ENCODE measurements at places on chromosomes 1 and 21.

- peak; percentile 61 for DNase-seq
These were observed 39.6 kb downstream of the NUF2 start for GRCh38 chr1:163361123-163361934.

GRCh38 chr1:221840511-221841243 lies 98.8 kb upstream of the DUSP10 start:
- DNase-seq = peak; percentile 28

DNA sequence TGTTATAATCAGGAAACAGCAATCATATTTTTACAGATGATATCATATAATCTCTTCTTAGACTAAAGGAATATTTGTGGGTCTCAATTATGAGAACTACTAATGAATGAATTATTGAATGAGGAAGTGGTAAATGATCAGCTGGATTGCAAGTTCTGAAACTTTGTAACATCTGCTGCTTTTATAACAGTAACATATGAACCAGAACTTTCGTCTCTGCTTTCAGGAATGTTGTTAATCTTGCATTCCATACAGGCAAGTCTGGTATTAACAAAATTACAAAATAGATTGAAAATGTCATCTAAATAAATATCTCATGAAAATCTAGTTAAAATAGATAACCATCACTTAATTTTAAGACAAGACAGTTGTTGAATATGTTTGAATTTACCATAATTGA lies 110.5 kb upstream of the COL11A1 start:
- no peak for DNase-seq

- DNase-seq = no peak
These were observed 1.3 kb downstream of the JAM2 start for GRCh38 chr21:25640202-25640942.

DNA sequence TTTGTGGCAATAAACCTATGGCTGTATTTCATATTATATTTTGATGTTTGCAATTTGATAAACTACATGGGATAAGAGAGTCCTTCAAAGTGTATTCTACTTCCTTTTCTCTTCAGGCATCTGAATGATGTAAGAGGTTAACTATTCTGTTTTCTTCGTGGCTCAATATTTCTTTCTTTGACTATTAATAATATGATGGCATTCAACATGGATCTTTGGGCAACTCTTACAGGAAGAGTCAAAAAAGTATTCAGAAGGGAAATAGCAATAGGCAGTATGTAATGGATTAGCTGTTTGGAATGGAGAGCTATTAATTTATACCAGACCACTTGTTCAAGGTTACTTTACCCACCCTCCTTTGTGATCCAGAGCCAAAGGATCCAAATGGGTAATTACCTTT lies 74.4 kb downstream of the HMCN1 start:
- DNase-seq = no peak

- no peak for DNase-seq
These were observed 12.0 kb downstream of the PROK1 start for GRCh38 chr1:110462964-110463363.

DNA sequence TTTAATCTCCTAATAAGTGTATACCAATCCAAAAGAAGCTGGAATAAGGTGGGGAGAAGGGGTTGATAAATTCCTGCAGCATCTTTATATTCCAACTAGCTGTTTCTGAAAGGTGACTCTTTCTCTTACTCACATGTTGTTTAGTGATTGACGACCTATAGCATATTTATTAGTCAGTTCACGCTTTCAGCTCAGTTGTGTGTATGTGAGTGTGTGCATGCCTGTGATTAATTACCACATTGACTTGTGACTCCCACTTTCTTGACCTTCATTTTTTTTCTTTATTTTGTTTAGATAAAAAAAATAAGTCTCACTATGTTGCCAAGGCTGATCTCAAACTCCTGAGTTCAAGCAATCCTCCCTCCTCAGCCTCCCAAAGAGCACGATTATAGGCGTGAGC lies 44.4 kb downstream of the ATP2B4 start:
- no peak for DNase-seq

DNA sequence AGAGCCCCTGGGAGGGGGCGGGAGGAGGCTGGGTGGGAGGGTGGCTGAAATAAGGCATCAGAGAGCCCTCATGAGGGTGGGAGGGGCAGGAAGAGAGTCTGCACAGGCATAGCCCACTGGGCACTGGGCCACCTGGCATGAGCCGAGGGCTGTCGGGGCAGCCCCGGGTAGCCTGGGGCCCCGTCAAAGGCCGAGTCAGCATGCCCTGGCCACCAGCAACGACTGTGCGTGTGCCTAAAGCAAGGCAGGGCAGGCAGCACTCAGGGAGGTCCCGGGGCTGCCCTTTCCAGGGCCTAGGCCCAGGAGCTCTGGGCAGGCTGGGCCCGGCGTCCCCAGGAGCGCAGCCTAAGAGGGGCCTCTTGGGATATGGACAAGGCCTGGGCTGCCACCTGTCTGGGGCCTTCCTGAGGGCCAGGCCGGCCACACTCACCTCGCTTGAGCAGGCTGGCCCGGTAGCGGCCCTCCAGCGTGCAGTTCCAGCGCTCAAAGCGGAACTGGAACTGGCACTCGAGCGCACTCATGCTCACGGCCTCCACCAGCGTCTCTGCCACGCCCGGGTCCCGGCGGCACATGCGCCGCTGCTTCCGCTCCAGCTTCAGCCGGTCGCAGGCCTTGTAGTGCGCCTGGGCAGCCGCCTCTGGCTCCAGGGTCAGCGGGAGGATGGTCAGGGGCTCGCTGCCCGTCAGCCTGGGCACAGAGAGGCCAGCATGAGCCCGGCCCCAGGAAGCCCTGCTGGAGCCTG lies 22.7 kb downstream of the WNT9A start:
- no peak for DNase-seq

DNA sequence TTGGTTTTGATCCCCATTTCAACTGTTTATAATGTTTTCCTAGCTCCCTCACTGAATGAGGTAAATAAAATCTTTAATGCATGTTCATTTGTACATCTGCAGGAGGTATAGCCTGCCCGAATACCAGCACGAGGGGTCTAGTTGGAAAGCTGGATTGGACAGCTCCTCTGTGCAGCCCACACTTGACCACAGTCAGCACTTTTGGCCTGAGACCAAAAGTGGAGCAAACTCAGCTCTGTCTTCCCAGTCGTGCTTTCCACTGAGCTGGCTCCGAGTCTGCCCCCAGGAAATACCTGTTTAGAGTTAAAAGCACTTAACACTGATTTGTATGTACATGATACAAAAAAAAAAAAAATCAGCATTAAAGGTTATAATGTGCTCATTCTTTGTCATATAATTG lies 224.4 kb downstream of the DSCAM start:
- DNase-seq = peak; percentile 19

GRCh38 chr1:109513110-109513710 lies 3.7 kb upstream of the AMIGO1 start:
- DNase-seq = no peak

- DNase-seq = no peak
These were observed 299.2 kb downstream of the SRGAP2C start for GRCh38 chr1:121483961-121484424.

- DNase-seq = no peak
These were observed 32.5 kb downstream of the PKNOX1 start for GRCh38 chr21:43006874-43007208.

DNA sequence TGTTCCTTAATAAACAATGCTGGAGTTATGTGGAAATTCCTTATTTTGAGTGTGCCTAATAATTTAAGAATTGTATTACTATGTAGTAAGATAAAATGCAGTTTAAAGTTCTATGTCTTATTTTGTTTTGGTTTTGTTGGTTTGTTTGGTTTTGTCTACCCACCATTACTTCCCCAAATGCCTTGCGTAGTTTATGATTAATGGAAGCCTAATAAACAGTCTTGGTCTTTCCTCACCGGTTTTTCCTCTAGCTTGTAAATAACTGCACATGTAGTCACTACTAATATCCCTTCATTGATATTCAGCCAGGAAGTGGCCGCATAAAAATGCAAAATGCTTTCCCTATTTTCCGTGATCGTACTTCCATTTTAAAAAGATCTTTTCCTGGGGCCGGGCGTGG lies 2.9 kb downstream of the SDCCAG8 start:
- DNase-seq = no peak

DNA sequence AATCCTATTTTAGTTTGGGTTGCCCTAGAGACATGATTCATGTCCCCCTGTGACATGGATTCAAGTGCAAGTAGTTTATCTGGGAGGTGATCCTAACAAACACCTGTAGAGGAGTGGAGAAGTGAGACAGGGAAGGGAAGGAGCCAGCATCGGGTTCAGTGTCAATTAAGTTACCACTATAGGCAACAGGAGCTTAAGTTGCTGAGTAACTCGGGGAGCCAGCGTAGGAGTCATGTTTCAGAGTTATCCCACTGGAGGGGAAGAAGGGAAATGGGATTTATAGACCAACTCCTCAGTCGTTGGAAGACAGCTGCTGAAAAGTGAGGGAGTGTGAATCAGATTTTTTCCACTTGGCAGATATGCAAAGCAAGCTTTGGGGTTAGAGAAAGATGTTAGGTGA lies 54.9 kb downstream of the SLC30A7 start:
- DNase-seq = no peak

- DNase-seq = no peak
These were observed 172.4 kb downstream of the NTPCR start for GRCh38 chr1:233122779-233123178.

DNA sequence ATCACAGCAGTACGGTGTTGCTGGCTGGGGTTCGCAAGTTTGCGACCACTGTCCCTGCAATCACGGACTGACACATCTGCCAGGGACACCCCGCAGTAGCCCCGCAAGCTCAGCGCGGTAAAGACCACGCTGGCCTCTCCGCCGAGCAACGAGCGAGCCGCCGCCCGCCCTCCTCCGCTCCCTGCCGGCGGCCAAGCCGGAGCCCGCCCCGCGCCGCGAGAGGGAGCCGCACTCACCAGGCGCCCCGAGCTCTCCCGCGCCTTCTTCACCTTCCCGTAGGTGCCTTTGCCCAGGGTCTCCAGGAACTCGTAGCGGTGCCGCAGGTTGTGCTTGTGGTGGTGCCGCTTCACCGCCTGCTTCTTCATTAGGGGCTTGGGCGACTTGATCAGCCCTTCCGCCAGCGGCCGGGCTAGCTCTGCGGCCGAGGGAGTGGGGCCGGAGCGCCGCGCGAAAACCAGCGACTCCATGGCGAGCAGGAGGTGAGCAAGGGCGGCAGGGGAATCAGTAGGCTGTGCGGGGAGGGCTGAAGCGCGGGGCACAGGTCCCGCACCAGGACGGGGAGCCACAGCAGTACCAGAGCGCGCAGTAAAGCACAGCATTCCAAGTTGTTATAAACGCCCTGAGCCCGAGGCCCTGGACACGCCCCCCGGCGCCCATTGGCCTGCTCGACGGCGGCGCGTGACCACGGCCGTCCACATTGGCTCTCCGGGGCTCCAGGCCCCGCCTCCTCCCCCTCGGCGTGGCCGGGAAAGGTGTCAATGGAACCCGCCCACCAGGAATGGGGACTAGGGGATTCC lies at the start of gene NUAK2:
Gene NUAK2, minus strand, starts transcription at position 584 of the 797 bp plus-strand sequence. Its CDS starts 117 bp downstream, at position 467.
- peak; percentile 96 for DNase-seq

All from DMS153 (cell line).